ENCODE measurements at places on chromosomes 5 and 9. TPM values are rescaled to one million over a fixed set of nuclear protein-coding genes. Genes with fewer than 3 reads are reported as not detected.

DNA sequence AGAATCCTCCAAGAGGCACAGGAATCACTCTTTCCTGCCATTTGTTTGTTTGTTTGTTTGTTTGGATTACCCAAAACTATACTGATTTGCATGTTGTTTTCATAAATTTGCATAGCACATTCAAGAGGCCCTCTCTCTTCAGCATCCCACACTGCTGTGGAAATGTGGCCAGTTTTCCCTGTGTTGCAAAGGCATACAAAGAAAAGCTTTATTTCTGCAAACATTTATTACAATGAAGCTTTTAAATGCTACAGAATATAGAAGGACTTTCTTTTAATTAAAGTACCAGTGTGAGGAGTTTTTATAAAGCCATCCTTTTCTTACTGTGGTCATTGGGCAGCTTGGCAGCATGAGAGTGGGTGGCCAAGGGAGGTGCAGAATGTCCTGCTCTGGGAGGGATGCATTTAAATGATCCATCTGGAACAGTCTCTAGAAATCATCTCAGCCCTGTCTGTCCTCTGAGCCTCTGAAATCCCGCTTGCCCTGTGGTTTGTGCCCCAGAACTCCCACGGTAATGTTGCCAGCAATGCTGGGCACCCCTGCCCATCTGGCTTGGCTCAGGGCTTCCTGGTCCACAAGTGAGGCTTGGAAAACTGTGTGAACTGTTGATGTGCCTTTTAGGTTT lies 356.8 kb upstream of the KIF2A start:
- no peaks in the 10 kb centered on the region for H3K4me1 ChIP-seq
- no peaks in the 10 kb centered on the region for H3K36me3 ChIP-seq
- no peak for DNase-seq
- no peak overlapping the region for H3K4me3 ChIP-seq

- no peak overlapping the region for H3K27ac ChIP-seq
- DNase-seq, result no peak
- H3K4me1 ChIP-seq, result no peaks in the 10 kb centered on the region
Observed at GRCh38 chr9:78400496-78400895, 103.6 kb downstream of the PSAT1 start.

GRCh38 chr9:128486201-128486600 lies 18.3 kb upstream of the GLE1 start:
- no peak for DNase-seq
- no peak overlapping the region for H3K27ac ChIP-seq
- no peak overlapping the region for H3K4me3 ChIP-seq
- H3K27me3 ChIP-seq, result no peaks in the 10 kb centered on the region
- no peaks in the 10 kb centered on the region for H3K4me1 ChIP-seq

- H3K36me3 ChIP-seq, result no peaks in the 10 kb centered on the region
- H3K4me3 ChIP-seq, result no peak overlapping the region
Observed at GRCh38 chr5:60651872-60652620, 47.9 kb downstream of the DEPDC1B start.

DNA sequence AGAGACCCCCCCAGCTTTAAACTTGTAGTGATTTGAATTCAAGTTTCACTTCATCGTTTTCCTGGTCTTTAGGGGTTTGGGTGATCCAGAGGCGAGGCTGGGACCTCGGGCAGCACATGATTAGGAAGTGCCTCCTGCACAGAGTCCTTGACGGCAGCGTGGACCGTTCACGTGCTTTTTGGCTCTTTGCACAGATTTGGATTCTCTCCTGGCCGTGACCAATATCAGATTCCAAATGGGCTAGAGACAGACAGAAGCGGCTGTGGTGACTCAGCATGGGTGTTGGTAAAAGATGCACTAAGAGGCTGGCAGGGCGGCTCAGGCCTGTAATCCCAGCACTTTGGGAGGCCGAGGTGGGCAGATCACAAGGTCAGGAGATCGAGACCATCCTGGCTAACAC lies 117.2 kb upstream of the CACNA1B start:
- H3K4me1 ChIP-seq, result peaks cover 36% of the 10 kb centered on the region
- no peaks in the 10 kb centered on the region for H3K27me3 ChIP-seq
- no peak overlapping the region for H3K27ac ChIP-seq
- peaks cover 63% of the 10 kb centered on the region for H3K36me3 ChIP-seq
- H3K4me3 ChIP-seq, result no peak overlapping the region

- no peaks in the 10 kb centered on the region for H3K36me3 ChIP-seq
- no peak for DNase-seq
- no peak overlapping the region for H3K4me3 ChIP-seq
- no peak overlapping the region for H3K27ac ChIP-seq
- H3K27me3 ChIP-seq, result peaks cover 67% of the 10 kb centered on the region
Observed at GRCh38 chr9:137228506-137228967, 1.2 kb downstream of the RNF224 start.

DNA sequence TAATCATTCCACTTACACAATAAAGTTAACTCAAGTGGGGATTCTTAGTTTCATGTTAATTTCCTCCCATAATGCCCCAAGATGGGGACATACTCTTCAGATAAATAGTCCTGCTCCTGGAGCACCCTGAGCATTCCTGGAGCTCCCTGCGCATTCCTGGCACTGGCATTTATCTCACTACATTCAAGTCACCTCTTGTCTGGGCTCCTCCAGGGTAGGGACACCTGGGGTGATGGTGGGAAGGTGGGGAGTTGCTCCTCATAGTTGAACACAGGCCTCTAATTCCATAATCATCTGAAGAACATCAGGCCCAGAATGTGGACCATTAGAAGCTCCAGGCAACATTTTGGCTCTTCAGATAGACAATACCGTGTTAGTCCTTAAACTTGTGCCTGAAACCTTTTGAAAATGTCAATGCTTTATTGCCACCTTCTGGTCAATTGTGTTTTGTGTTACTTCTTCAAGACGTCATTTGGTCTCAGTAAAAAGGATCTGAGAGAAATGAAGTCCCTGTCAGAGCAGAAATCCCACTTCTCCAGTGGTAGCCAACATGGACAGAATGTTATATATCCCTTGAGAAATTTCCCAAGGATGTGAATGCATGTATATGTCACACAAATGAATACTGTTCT lies 14.2 kb upstream of the AGGF1 start:
- no peaks in the 10 kb centered on the region for H3K27me3 ChIP-seq
- no peak for DNase-seq
- H3K4me3 ChIP-seq, result no peak overlapping the region
- no peak overlapping the region for H3K27ac ChIP-seq
- H3K4me1 ChIP-seq, result no peaks in the 10 kb centered on the region

GRCh38 chr5:67639976-67640375 lies 443.4 kb upstream of the CD180 start:
- no peaks in the 10 kb centered on the region for H3K36me3 ChIP-seq
- no peaks in the 10 kb centered on the region for H3K27me3 ChIP-seq
- DNase-seq, result no peak
- no peak overlapping the region for H3K27ac ChIP-seq
- no peak overlapping the region for H3K4me3 ChIP-seq
- no peaks in the 10 kb centered on the region for H3K4me1 ChIP-seq

DNA sequence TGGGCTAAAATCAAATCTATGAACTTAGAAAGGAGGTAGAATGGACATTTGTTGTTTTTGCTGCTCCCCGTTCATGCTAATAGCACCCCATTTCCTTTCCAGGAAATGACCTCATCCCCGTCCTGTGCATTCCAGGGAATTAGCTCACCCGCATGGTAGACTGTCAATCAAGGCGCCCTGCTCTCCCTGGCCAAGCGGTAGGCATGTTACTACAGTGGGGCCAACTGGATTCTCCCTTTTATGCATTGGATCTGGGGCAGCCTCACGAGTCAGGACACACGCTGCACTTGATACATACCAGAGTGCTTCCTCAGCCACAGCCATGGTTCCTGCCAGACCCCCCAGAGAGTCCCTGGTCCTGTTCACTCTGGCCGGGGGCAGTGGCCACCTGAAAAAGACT lies 111.0 kb upstream of the PTCH1 start:
- DNase-seq, result no peak
- peaks cover 12% of the 10 kb centered on the region for H3K4me1 ChIP-seq
- H3K27ac ChIP-seq, result no peak overlapping the region

DNA sequence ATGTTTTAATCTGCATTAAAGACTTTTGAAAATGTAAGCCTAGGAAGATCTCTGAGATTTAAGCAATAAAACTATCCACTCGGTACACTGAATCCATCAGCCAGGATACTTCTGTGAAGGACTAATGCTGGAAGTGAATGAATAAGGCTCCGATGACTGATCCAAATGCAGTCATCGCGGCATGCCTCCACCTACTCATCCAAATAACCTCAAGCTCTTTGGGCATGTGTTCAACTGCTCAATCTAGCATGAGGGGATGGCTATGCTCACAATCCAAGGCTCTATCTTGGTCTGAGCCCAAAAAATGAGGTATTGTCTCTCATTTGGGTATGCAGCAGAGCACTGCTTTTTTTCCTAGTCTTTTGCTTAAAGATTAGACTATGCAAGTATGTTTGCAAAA lies 19.2 kb downstream of the MARCHF3 start:
- peaks cover 9% of the 10 kb centered on the region for H3K4me1 ChIP-seq
- H3K36me3 ChIP-seq, result no peaks in the 10 kb centered on the region
- no peaks in the 10 kb centered on the region for H3K27me3 ChIP-seq
- no peak overlapping the region for H3K27ac ChIP-seq

DNA sequence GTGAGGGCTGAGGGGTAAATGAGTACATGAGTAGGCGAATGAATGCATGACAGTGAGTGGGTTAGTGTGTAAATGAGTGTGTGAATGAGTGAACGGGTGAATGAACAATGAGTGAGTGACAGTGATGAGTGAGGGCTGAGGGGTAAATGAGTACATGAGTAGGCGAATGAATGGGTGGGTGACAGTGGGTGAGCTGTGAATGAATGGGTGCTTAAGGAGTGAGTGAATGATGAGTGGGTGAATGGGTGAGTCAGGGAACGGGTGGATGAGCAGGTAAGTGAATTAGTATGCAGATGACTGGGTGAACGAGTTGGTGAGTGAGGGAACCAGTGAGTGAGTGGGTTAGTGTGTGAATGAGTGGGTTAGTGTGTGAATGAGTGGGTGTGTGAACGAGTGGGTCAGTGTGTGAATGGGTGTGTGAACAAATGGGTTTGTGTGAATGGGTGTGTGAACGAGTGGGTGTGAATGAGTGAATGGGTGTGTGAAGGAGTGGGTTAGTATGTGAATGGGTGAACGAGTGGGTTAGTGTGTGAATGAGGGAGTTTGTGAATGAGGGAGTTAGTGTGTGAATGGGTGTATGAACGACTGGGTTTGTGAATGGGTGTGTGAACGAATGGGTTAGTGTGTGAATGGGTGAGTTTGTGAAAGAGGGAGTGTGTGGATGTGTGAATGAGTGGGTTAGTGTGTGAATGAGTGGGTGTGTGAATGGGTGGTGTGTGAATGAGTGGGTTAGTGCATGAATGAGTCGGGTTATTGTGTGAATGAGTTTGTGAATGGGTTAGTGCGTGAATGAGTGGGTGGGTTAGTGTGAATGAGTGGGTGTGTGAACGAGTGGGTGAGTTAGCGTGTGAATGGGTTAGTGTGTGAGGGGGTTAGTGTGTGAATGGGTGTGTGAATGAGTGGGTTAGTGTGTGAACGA lies 32.9 kb downstream of the NKD2 start:
- no peaks in the 10 kb centered on the region for H3K36me3 ChIP-seq
- H3K27me3 ChIP-seq, result no peaks in the 10 kb centered on the region
- H3K4me1 ChIP-seq, result no peaks in the 10 kb centered on the region
- H3K4me3 ChIP-seq, result no peak overlapping the region
- no peak overlapping the region for H3K27ac ChIP-seq

DNA sequence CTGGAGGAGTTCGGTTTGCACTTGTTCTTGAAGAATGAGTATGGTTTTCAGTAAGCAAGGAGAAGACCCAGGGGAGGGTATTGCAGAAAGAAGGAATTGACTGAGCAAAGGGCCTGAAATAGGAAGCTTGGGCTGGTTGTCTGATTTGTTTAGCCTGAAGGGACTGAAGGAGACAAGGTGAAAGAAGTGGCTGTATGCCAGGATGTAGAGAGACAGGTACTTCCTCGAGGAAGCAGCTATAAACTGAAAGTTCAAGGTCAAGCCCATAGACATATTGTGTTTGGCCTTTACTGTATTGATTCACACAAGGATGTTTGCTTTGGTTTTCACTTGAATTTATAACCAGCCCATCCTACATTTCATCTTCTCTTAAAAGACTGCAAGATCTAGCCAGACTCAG lies 183.1 kb downstream of the PALM2AKAP2 start:
- peaks cover 24% of the 10 kb centered on the region for H3K4me1 ChIP-seq
- H3K4me3 ChIP-seq, result no peak overlapping the region
- H3K27me3 ChIP-seq, result no peaks in the 10 kb centered on the region
- DNase-seq, result no peak
- H3K36me3 ChIP-seq, result no peaks in the 10 kb centered on the region
- H3K27ac ChIP-seq, result no peak overlapping the region

DNA sequence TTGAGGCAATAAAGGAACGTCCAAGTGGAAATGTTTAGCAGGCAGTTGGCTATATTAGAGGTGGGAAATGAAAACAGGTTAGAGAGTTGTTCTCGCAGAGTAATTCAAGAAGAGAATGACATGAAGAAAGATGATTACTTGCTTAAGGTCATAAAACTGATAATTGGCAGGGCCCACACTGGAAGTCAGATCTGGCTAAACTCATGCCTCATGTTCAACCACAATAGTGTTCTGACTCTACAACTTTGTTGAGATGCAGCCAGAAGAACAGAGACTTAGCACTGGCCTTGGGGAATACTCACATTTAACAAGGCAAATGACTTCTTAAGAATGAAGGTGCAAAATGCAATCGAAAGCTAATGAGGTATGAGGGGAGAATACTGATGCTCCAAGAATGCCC lies 27.2 kb upstream of the TNFSF8 start:
- H3K36me3 ChIP-seq, result no peaks in the 10 kb centered on the region
- DNase-seq, result no peak
- H3K4me3 ChIP-seq, result no peak overlapping the region
- no peaks in the 10 kb centered on the region for H3K27me3 ChIP-seq
- peak overlapping the region; percentile 31 for H3K27ac ChIP-seq

GRCh38 chr9:137423514-137424291 lies 510 bp downstream of the NOXA1 start:
- no peaks in the 10 kb centered on the region for H3K36me3 ChIP-seq
- no peaks in the 10 kb centered on the region for H3K27me3 ChIP-seq
- H3K4me1 ChIP-seq, result peaks cover 20% of the 10 kb centered on the region
- H3K27ac ChIP-seq, result no peak overlapping the region
- DNase-seq, result no peak

- H3K27ac ChIP-seq, result peak overlapping the region; percentile 70
- no peak for DNase-seq
- no peak overlapping the region for H3K4me3 ChIP-seq
- peaks cover 62% of the 10 kb centered on the region for H3K4me1 ChIP-seq
Observed at GRCh38 chr9:89498852-89499480, 1.1 kb upstream of the SEMA4D start.

The LCN9 gene
- not detected for total RNA-seq

The SPINK1 gene
- total RNA-seq, result 8.8 TPM

The IFNA21 gene
- not detected for total RNA-seq

The FAM169A gene
- total RNA-seq, result 12.6 TPM

Data from T-cell (primary cell).